ENCODE measurements at places on chromosomes 12 and 14.
A peak's percentile ranks its signal among the peaks of the same experiment; 100 is the strongest.

GRCh38 chr12:105835580-105836241 lies 303.0 kb downstream of the NUAK1 start:
- no peak for DNase-seq

DNA sequence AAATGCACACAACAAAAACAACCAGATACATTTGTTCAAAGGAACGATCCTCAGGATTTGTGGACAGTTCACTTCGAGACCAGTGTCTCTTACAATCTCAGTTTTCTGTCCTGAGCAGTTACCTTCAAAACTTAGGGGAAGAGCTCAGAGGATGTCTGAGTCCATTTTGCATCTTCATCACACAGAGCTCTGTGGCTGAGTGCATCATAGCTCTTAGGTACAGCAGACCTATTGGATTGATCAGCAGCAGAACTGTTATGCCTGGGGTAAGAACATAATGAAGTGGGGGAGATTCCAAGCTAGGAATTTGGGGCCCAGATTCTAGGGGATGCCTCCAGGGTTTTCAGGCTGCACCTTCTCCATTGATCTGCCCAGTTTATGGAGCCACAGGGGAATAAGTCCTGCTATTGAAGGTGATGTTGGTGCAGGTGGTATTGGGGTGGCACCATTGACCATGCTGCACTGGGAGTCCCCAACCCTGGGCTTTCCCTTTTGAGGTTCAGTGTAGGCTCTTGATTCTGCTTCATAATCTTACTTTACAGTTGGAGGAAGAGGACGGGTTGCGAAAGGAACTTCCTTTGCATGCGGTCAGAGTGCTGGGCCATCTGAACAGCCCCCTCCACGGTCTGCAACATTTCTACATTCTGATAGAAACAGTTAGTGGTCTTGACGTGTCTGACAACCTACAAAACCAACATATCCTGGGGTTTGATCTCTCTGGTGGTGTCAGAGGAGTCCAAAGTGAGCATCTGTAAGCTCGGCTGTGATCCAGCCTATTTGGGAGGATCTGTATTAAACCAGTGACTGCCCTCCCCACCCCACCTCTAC lies 112.8 kb downstream of the CHST11 start:
- DNase-seq = no peak

DNA sequence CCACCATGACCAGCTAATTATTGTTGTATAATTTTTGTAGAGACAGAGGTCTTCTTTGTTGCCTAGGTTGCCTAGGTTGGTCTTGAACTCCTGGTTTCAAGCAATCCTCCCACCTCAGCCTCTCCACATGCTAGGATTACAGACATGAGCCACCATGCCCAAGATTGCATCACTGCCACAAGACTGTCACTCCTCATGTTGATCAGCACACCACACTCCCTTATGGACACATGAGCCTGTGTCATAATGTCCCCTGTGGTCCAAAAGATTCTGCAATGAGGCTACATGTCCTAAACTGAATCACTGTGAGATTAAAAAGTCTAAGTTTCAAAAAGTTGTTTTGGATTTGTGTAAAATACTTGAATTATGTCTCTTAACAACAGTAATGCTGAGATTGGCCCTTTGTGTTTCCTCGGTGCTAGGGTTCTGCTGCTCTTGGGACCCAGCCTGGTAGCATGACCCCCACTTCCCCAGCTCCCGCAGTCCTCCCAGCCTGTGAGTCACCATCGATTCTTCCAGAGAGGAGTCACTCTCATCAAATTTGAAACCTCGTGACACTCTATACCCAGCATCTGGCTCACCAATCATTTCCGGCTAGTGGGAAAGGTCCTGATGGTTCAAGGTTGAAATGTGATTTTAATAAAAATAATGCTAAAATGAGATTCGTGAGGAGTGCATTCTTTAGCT lies 890.9 kb downstream of the VRK1 start:
- DNase-seq = no peak

DNA sequence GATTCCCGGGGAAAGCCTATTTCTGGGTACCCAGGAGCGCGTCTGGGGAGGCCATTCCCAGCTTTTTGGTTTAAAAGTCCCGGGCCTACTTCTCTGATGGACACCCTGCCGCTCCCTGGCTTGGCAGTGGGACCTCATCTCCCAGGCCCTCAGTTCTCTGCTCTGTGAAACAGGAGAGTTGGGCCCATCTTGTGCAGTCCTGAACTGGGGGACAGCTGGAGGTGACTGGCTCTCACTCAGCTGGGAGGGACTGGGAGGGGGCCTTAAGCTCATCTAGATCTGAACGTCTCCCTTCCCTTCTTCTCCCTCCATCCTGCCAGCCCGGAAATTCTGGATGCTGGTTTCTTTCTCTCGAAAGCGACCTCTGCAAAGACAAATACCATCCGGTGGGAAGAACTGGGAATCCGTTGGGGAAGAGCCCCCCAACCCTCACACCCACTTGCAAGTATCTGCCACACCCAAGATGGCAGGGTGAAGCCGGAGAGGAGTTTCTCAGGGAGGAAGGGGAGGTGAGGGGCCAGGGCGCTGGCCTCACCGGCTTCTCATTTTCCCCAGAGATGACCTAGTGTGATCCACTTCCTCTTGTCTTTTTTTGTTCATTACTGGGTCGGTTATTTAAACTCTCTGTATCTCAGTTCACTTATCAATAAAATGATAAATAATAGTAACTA lies 1.4 kb downstream of the RIN3 start:
- no peak for DNase-seq

GRCh38 chr14:104931771-104932675 lies 7.3 kb downstream of the PLD4 start:
- no peak for DNase-seq

- DNase-seq = no peak
Observed at GRCh38 chr12:25728056-25728595, 175.0 kb upstream of the LMNTD1 start.

DNA sequence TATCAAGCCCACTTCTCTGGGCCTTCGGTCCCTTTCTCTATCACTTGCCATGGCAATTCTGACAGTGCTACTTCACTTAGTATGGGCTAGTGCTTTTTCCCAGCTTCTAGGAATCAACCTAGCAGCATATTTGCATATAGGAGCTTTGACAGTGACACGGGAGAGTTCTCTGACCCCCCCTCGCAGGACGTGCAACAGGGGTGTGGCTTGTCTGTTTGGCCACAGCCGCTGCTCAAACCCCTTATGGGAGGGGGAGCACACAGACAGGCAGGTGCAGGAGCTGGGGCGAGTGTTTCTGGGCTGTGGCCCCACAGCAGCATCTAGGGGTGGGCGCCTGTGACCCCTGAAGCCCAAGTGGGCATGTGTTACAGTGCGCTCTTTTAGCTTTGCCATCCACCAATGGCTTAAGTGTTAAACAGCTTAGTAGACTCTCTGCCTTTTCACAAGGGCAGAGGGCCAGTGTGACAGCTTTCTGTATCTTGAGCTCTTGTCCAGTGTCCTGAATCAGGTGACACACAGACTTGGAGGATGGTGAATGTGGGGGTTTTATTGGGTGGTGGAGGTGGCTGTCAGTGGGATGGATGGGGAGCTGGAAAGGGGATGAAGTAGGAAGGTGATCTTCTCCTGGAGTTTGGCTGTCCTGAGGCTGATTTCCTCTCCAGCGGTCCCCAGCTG lies 229.3 kb downstream of the PCNX1 start:
- DNase-seq = no peak

- DNase-seq = no peak
Observed at GRCh38 chr14:28488684-28489083, 277.9 kb upstream of the FOXG1 start.

- DNase-seq = no peak
Observed at GRCh38 chr14:36212987-36213386, 36.5 kb upstream of the PTCSC3 start.

DNA sequence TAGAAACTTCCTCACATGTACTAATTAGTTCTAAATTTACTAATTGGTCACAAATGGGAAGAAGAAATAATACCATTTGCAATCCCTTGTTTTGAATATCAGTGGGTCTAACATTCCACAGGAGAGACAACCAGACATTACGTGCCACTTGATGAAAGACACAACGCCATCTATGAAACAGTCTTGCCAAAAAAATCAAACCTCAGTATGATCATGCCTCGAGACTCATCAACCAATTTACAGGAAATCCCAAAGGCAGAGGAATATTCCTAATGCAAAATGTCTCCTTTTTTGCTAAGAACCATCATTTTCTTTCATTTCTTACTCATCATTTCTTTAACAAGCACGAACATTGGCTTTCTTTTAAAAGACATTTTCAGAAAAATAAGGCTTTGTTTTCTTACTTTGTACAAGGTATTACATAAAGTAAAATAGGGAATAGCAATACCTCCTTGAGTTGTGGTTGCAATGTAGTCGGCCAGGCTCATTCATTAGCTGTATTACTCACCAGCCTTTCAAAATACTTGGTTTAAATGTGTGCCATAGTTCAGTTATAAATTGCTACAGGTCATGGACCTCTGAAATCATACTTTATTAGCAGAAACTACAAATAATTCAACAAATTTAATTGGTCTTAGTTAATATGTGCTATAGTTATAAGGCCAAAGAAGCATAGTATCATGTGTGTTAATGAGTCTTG lies 436.2 kb upstream of the FLRT2 start:
- peak; percentile 61 for DNase-seq

DNA sequence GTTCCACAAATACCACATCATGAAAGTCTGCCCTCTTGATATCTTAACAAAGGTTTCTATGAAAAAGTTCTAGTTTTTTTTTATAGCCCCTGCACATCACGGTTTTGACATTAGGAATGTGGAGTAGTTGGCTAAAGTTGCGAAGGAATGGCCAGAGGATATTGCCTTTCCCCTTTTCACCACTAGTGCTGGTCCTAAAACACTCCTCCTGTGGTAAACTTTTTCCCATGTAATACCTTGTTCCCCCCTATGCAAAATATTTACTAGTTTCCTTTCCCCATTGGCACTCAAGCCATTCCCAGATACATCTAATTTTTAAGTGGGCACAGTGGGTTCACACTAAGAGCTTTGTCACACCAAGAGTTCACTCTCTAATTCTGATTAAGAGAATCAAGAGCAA lies 33.4 kb downstream of the R3HDM2 start:
- no peak for DNase-seq

DNA sequence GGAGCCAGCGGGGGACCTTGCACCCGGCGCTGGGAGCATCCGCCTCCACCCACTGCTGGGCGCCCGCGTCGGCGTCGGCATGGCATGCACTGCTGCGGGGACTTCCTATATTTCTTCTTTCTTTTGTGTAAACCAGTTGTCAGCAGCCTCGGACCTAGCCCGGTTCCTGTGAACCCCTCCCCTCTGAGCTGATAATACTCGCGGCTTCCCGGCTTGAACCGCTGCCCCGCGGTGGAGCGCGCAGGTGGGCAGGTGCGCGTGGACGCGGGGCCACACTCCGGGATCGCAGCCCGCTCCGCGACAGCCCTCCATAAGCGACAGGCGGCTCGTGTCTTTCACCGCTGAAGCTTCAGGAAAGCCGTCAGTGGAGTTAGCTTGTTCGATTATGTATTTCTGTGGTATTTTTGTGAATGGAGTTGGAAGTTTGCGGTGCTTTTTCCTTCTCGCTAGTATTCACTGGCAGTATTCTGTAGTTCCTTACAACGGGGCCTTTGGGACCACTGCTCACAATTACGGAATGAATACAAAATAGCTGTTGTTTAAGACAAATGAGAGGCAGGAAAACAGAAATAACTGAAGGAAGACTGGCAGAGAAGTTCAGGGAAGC lies 870 bp downstream of the BMAL2 start:
- no peak for DNase-seq

- no peak for DNase-seq
Observed at GRCh38 chr12:46676396-46676795, 149.4 kb downstream of the SLC38A4 start.

DNA sequence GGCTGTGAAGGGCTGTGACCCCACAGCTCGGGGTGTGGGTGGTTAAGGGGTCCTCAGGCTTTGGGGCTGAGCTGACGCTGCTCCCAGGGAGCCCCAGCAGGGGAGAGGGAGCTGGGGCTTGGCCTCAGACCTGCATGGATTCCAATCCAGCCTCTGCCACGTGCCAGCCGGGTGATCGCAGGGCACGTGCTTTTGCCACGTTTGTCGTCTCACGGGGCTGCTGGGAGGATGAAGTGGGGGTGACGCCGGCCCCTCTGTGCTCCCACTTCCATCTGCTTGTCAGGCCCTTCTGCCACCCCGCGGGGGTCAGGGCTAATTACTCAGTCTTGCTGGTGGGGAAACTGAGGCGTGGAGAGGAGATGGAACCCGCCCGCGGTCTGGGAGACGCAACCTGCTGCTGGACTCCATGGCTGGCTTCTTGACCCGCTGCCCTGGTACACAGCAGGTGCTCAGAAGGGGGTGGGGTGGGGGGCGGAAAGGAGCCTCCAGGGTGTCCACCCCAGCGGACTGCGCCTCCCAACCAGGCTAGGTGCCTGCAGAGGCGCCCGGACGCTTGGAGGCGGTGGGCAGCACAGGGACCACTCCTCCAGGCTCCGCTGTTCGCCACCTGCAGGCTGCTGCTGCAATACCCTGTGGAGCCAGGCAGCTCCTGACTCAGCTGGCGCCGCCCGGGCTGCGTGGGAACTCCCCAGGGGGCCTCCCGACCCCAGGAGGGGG lies 36.4 kb upstream of the PRIMA1 start:
- no peak for DNase-seq

- no peak for DNase-seq
Observed at GRCh38 chr12:11745113-11745512, 95.6 kb downstream of the ETV6 start.

DNA sequence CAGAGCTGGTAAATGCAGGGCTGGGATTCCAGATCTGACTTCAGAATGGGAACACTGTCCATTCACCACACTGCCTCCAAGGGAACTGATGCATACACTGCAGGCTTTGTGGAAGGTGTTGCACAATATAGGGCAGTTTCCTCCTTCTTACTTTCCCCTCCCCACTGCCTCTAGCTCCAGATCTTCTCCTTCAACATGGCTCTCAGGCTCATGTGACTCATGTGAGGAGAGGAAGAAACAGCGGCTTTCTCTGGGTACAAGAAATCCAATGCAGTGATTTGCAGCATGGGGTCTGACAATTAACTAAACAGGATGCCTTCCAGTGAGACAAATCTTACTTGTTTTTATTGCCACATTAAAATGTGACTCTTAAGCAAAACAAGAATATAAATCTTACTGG lies 447.6 kb upstream of the CCDC196 start:
- DNase-seq = no peak
